Esophagus (tissue), 2 donors: ENCODE measurements at places on chromosomes 11 and 22. TPM values are rescaled to one million over a fixed set of nuclear protein-coding genes. Genes with fewer than 3 reads are reported as not detected.

TRIM51 gene
- polyA plus RNA-seq: not detected

SMC1B gene
- polyA plus RNA-seq: not detected

ARHGEF17 gene
- polyA plus RNA-seq: 11.8 TPM

SEC14L3 gene
- polyA plus RNA-seq: not detected

CLMP gene
- polyA plus RNA-seq: 2.9 TPM

CARD10 gene
- polyA plus RNA-seq: 13.1 TPM

RTN4RL2 gene
- 0.20 TPM for polyA plus RNA-seq

TRIM3 gene
- polyA plus RNA-seq: 7.6 TPM

PIH1D2 gene
- 1.7 TPM for polyA plus RNA-seq

KDM4E gene
- polyA plus RNA-seq: not detected

PIK3IP1 gene
- polyA plus RNA-seq: 15.5 TPM

AP5B1 gene
- 10.1 TPM for polyA plus RNA-seq

APOBEC3F gene
- polyA plus RNA-seq: 5.2 TPM

OR4A16 gene
- polyA plus RNA-seq: not detected

CARD16 gene
- 21.9 TPM for polyA plus RNA-seq

MMP8 gene
- polyA plus RNA-seq: 0.01 TPM

DEUP1 gene
- polyA plus RNA-seq: not detected

C11orf16 gene
- not detected for polyA plus RNA-seq

SELENOO gene
- 35.9 TPM for polyA plus RNA-seq

PPP6R3 gene
- 23.0 TPM for polyA plus RNA-seq

CHRM1 gene
- 0.01 TPM for polyA plus RNA-seq

TRIM6 gene
- 4.9 TPM for polyA plus RNA-seq

SCGB1D2 gene
- polyA plus RNA-seq: not detected

OR8A1 gene
- polyA plus RNA-seq: not detected

OR10A2 gene
- polyA plus RNA-seq: not detected

ADM2 gene
- polyA plus RNA-seq: 3.6 TPM

ZP1 gene
- 0.08 TPM for polyA plus RNA-seq

OVOL1 gene
- 38.2 TPM for polyA plus RNA-seq

CCDC87 gene
- 0.12 TPM for polyA plus RNA-seq

ZDHHC24 gene
- polyA plus RNA-seq: 6.0 TPM

ZNF214 gene
- polyA plus RNA-seq: 0.45 TPM

ZNRF3 gene
- polyA plus RNA-seq: 1.6 TPM
